ENCODE measurements at places on chromosomes 1 and 21.

DNA sequence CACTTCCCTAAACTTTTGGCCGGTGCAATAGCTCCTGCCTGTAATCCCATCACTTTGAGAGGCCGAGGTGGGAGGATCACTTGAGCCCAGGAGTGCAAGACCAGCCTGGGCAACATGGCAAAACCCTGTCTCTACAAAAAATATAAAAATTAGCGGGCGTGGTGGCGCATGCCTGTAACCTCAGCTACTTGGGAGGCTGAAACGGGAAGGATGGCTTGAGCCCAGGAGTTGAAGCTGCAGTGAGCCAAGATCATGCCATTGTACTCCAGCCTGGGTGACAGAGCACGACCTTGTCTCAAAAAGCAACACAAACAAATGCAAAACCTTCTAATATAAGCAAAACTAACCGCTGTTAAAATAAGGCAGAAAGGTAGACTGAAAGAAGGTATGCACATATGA is 25.9 kb downstream of the TMEM51 start:
- DNase-seq, result no peak

GRCh38 chr21:40073642-40074041 is 206.4 kb downstream of the PCP4 start:
- no peak for DNase-seq

GRCh38 chr1:86100401-86100800 is 56.2 kb downstream of the COL24A1 start:
- no peak for DNase-seq

DNA sequence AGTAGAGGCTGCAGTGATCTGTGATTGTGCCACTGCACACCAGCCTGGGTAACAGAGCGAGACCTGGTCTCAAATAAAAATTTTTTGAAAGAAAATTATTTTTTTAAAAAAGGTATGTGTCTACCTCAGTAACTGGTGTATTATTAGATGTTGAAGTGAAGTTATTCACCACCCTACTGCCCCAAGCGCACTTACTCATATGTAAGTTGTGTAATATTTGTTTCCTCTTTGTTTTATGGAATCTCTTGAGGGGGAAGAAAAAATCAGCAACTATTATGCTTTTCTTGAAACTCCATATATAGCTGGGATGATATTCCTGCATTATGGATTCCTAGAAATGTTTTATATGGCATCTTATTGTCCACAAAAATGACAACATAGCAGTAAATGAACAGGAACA is 21.3 kb downstream of the RBM15 start:
- no peak for DNase-seq

DNA sequence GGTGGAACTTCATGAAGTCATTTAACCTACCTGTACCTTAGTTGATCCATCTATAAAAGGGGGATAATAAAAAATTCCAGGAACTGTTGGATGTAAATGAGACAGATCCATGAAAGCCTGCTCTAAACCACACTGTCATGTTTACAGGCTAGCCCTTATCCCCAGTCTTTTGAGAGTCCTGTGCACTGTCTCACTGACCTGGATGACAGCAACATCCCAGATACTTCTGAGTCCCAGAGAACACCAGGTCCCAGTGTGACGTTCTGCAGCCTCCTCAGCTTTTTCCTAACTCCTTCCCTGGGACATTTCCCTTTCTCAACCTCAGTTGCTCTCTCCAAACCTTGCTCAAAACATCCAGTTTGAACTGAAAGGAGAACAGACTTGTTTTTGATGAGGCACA is 165.4 kb upstream of the C8B start:
- DNase-seq, result no peak

GRCh38 chr1:178871551-178872320 is 859 bp upstream of the ANGPTL1 start:
- DNase-seq, result no peak

DNA sequence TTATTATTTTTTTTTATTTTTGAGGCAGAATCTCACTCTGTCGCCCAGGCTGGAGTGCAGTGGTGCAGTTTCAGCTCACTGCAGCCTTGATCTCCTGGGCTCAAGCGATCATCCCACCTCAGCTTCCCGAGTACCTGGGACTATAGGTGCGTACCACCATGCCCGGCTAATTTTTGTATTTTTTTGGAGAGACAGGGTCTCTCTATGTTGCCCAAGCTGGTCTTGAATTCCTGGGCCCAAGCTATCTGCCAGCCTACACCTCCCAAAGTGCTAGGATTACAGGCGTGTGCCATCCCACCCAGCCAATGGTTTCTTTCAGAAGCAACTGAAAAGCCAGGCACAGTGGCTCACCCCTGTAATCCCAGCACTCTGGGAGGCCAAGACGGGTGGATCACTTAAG is 2.3 kb downstream of the KRTCAP2 start:
- no peak for DNase-seq

DNA sequence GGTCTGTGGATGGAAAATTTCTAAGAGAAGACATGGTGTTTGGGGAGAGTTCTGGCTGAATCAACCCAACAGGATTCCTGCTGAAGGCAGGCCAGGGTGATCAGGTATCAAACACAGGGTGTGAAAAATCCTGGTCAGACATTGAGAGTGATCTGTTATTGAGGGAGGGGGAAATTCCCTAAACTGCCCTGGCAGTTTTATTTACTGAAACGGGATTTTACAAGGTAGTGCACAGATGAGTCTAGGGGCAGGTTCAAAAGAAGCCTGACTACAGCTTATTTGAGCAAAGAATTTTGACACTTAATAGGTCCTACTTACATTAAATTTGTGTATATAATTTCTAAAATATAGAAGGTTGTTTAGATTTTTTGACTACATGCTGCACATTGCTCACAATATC is 569.4 kb upstream of the RGS18 start:
- no peak for DNase-seq

DNA sequence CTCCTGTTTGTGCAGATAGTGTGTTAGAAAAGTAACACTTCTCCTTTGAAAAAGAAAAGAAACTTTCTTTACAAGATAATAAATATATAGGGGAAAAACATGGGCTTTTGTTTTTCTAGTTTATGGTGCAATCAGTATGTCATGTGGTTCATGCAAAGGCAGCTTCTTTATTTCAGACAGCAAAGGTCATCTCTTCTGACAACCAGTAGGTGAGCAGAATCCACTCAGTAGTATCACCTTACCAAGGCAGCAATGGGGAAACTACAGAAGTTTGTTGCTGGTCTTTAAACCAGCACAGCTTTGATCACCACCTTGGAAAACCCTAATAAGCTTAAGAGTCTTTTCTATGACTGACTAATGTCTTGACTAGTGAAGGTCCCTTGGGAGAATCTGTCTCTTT is 13.0 kb upstream of the SAMSN1 start:
- DNase-seq, result no peak

DNA sequence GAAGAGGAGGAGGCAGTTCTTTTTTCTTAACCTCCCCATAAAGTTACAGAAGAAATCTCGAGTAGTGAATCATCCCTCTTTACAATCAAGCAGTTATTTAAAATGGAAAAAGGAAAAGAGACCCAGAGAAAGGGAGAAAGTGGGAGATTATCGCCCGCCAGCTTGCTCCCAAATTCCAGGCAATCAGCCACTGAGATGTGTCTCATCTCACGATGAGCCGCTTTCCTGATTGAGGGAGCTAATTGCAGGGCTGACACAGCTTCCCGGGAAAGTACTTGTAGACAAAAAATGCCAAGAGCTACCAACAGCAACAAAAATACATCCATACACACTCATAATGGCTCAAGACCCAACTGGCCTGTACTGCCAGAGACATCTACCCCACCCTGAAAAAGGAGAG is 191.6 kb upstream of the ZC3H12A start:
- DNase-seq, result no peak

DNA sequence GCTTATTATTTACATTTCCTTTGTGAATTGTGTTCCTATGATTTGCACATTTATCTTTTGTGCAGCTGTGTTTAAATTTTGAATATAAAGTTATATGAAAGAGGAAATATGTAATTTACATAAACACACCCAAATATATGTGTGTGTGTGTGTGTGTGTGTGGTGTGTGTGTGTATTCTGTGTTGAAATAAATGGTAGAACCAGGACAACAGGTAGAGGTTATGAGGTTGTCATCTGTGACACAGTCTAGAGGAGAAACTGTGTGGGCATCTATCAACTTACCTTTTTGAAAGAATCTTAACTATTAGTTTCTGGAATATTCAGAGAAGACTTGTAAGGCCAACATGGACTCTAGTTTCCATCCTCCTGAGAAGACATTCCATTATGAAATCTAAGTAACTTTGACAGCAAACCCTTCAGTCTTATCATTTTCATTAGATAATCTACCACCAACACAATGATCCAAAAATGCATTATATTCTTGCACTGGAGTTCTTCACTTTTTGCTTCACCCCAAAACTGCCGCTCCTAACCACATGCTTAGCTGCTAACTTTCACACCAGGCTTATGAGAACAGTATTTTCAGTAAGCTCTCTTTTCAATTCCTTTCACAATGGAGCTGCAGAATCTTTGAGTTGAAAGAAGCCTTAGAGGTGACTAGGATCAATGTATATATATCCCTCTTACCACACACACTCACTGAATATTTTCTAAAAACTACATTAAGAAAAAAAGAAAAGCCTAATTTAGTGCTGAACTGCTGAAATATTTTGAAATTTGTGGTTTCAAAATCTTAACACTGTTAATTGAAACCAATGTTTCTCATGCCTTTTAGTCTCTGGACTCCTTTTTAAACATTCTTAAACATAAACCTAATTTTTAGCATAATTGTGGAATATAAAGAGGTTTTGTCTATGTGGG is 21.8 kb downstream of the PTPRC start:
- DNase-seq, result no peak

GRCh38 chr1:8170059-8170835 is 144.1 kb upstream of the ERRFI1 start:
- DNase-seq, result no peak

GRCh38 chr1:186009039-186009737 is 275.0 kb downstream of the HMCN1 start:
- DNase-seq, result no peak

All from stimulated activated CD8-positive, alpha-beta memory T cell treated with anti-CD3 and anti-CD28 coated beads, Interleukin-2, amount 100 ng/mL, for 48 hours (primary cell).